ENCODE measurements at places on chromosomes 6 and 20. TPM values are rescaled to one million over a fixed set of nuclear protein-coding genes. Genes with fewer than 3 reads are reported as not detected.
A peak's percentile ranks its signal among the peaks of the same experiment; 100 is the strongest.

DNA sequence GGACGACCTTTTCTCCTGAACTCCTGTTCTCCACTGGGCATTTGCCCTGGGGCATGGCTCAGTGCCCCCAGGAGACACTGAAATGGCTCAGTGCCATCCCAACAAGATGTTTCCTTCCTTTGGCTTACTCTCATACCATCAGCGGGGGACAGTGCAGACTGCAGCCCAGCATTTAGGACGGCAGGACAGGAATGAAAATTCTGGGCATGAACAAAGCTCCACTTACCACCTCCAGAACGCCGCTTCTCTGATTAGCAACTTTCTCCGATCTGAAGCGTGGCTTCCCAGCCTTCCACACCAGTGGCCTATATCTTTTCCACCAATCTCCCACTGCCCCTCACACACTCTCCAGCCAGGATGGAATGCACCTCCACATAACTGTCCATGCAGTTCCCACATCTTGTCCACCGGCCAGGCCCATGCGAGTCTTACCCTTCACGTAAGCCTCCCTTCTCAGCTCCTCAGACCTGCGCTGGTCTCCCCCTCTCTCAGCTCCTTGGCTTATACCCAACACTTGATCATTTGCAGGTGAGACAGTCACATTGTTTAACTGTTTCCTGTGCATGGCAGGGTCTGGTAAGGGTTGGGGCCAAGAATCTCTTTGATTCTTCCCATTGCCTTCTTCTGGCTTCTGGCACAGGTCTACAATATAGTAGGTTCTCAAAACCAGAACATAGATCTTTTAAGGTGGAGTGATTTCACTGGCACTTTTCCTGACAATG is 114.5 kb downstream of the FYN start:
- peak; percentile 62 for DNase-seq

The ATP6V1G2 gene
- total RNA-seq, result 0.94 TPM

The VSTM2L gene
- not detected for total RNA-seq

- DNase-seq, result no peak
Observed at GRCh38 chr6:75272145-75272840, 12.3 kb downstream of the TMEM30A start.

The DDX39B gene
- total RNA-seq, result 643 TPM

- no peak for DNase-seq
Observed at GRCh38 chr6:10310330-10310653, 104.6 kb downstream of the TFAP2A start.

GRCh38 chr6:15913573-15913972 is 215.3 kb upstream of the MYLIP start:
- DNase-seq, result no peak

All from CD8-positive, alpha-beta memory T cell (primary cell).